ENCODE measurements at places on chromosomes 5 and 9.

DNA sequence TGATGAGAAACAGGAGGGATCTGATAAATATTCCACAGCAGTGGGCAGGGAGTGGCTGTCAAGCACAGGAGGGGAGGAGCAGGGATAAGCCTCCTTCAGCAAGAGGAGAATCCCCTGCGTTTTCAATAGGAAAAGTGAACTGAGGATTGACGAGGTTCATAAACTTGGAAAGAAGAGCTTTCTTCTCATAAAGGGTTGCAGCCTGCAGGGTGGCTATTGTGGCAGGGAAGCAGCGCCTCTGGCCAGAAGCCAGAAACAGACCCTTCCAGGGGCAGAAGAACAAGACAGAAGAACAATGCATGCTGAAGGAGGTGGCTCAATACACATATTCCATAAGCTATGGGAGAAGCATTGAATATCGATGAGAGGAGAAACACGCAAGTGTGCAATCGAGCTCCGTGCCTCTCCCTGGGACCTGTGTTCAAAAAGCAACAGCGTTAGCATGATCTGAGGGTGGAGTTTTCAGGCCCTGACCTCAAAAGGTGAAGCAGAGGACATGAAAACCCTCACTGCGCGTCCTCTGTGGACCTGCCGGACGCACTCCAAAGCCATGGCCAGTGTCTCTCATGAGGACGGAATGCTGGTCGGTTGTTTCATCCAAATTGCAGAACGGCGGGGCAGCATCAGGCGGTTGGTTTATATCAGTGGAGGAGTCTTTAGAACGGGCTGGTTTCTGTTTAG is 67.6 kb downstream of the ANKRD33B start:
- DNase-seq, result no peak

DNA sequence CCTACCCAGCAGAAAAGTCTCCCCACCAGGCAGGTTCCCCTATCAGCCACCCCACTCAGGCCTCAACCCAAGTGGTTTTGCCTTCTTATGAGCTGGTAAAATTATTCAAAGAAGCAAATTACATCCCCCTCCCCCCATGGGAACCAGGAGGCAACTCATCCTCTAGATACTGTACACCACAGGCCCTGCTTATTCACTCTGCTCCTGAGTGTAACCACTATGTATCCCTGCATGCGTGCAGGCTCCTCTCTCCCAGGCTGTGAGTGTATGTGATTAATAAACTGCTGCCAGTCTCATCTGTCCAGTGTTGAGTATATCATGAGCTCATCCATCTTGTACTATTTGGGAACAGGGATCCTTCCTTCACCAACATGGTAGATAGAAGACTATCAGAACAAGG is 8.6 kb downstream of the KCTD16 start:
- no peak for DNase-seq

- DNase-seq, result no peak
Observed at GRCh38 chr5:11323761-11324160, 562.7 kb upstream of the DAP start.

DNA sequence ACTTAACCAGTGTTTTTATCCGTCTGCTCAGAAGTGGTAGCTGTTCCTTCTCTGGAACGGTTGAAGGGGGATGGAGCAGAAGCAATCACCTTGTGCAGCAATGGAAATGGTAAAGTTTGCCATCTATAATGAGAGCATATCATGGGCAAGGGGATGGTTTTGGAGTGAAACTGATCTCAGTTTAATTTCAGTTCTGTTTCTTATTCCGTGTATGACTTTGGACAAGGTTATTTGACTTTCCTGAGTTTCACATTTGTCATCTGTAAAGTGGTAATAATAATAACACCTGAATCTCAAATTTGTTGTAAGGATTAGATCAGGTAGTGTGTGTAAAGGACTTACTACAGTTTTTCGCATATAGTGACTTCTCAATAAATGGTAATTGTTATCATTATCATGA is 106.1 kb downstream of the PCSK1 start:
- DNase-seq, result no peak

GRCh38 chr5:94461131-94461530 is 157.3 kb downstream of the KIAA0825 start:
- DNase-seq, result no peak

GRCh38 chr5:180950291-180950949 is 38.2 kb upstream of the BTNL3 start:
- no peak for DNase-seq

DNA sequence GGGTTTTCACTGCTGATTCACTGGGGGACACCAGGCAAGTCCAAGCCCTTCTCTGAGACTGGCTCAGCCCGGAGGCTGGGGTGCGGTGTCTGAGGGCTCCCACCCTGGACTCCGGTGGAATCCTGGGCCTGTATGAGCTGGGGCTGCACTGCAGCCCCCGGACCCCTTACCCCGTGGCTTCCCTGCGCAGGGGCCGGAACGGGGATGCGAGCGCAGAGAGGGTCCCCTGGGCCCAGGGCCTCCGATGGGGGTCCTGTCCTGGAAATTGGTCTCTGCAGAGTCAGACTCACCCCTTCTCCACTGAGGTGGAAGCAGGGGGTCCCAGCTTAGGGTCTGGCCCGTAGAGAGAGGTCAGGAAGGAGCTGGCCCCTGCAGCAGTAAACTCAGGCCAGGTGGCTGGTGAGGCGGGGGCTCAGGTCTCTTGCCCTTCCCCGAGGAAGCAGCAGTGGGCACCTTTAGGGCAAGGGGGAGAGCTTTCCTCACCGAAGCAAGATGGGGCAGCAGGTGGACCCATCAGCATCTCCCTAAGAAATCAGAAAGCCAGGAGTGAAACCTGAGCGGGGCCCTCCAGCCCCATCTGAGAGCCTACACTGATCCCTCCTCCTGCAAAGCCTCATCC is 1.6 kb upstream of the VAV2 start:
- no peak for DNase-seq

GRCh38 chr5:5341531-5342292 is 80.8 kb upstream of the ICE1 start:
- no peak for DNase-seq

DNA sequence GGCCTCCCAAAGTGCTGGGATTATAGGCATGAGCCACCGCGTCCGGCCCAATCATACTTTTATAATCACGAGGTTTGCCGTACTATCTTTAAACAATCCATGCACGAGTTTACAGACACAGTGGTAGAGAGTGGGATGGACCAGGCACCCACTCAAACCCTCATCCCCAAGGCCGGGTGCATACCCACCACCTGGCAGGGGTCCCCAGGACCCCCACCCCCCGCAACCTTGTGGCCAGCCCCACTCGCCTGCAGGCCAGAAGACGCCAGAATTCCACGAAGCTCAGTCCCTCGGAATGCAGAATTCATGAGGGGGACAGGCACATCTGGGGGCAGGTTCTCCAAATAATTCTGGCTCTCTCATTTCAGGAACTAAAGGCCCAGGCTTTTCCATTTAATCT is 17.1 kb downstream of the NACC2 start:
- no peak for DNase-seq

DNA sequence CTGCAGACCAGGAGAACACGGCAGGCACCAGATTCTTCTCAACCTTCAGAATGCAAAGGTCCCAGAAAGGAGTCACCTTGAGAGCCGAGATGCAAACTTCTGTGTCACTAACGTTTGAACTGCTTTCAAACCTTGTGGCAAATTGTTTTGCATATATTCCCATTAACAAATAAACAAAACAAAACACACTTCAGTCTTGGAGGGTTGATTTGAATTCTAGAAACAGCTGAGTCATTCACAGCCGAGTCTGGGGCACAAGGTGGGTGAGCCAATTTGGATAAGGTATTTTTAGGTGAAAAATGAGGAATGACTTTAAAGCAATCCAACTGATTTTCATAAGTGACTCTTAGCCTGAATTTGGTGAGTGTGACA is 38.8 kb upstream of the ANKRD33B start:
- DNase-seq, result no peak

DNA sequence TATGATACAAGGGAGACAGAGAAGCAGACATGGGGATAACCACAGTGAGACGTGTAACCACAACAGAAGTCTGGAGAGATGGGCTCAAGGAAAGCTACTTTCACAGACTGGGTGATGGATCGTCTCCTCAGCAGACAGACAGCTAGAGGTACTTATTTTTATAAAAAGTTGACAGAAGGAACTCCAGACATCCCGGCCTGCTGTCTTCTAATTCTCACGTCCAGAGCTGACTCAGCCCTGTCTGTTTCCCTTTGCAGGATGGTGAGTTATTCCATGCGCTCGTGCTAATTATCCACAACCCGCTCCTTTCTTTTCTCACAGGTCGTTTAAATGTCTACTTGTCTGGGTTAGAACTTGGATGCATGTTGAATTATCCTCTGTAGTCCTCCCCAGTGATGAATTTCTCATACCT is 304.5 kb downstream of the CWC27 start:
- DNase-seq, result no peak

GRCh38 chr5:82839881-82840280 is 237.3 kb downstream of the TMEM167A start:
- no peak for DNase-seq

DNA sequence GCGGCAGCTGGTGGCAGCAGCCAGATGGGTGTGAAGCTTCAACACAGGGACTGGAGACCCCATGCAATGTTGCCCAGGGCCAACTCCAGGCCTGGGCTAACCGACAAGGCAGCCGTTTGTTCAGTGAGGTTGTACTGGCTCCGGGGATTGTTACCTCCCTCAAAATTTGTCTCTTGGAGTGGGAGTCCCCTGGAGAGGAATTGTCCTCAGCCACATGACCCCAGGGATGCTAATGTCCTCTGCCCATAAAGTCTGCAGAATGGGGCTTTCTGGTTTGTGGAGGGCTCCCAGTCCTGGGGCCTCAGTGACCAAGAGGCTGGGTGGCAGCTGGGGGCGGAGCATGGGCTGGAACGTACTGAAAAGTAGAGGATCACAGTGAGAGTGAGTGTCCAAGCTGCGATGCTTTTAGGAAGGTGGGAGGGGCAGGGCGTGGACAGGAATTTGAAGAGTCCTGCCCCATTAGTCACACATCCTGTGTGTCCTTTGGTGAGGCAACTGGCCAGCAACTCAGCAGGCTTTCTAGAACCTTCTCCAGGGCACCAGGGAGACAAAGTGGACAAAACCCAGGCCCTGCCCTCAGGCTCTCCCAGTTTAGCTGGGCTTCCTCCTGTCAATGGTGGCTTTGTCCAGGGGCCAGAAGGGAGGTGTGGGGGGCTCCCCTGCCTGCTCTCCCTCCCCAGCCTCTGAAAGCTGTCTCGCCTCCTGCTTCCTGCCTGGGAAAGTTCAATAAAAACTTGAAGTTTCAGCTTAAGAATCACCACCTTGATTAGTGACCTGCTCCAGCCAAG is 114.0 kb downstream of the NSG2 start:
- DNase-seq, result no peak

GRCh38 chr5:93674138-93674537 is 67.3 kb downstream of the POU5F2 start:
- DNase-seq, result no peak

- no peak for DNase-seq
Observed at GRCh38 chr5:6424700-6425099, 24.0 kb upstream of the UBE2QL1 start.

GRCh38 chr5:173781816-173782670 is 106.1 kb upstream of the CPEB4 start:
- DNase-seq, result peak; percentile 81

GRCh38 chr9:85615792-85616191 is 126.0 kb downstream of the AGTPBP1 start:
- no peak for DNase-seq

DNA sequence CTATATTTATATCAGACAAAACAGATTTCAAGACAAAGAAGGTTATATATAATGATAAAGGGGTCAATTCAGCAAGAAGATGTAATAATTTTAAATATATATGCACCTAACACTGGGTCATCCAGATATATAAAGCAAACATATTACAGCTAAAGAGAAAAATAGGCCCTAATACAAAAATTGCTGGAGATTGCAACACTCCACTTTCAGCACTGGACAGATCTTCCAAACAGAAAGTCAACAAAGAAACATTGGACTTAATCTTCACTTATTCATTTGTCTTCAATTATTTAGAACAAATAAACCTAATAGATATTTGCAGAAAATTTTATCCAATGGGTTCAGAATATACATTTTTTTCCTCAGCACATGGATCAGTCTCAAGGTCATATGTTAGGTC is 45.8 kb downstream of the MEIKIN start:
- no peak for DNase-seq

DNA sequence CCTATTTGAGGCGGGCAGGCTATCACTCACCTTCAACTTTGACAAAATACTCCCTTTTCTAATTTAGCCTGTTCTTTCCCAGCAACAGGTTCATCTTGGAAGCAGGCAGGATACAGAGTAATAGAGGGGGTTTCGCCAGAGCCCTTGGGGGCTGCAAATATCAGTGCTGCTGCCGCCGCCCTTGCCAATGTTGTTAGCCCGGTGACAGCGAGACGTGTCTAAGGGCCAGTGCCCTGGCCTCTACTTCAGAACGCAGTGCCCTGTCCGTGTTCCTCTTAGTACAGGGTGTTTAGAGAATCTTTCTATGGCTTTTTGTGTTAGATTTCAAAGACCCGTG is 703 bp downstream of the FAM120AOS start:
- no peak for DNase-seq

DNA sequence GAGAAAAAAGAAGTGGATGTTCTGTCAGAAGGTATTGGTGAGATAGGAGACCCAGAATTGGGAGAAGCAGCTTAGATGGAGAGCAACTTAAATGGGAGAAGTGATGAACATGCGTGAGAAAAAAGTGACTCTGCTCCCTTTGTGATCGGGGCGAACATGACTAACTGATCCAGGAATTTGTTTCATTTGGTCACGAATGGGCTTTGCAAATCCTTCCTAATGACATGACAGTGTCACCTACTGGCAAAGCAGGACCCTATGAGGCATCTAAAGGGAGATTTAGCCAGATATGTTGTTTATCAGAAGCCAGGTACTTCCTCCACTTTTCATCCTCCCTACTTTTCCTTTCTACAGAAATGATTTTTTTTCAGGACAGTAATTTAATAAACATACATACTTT is 787.4 kb upstream of the RGMB start:
- no peak for DNase-seq

GRCh38 chr9:89278997-89279739 is 31.8 kb upstream of the CKS2 start:
- DNase-seq, result peak; percentile 74

- DNase-seq, result no peak
Observed at GRCh38 chr5:116159006-116159405, 74.2 kb downstream of the COMMD10 start.

DNA sequence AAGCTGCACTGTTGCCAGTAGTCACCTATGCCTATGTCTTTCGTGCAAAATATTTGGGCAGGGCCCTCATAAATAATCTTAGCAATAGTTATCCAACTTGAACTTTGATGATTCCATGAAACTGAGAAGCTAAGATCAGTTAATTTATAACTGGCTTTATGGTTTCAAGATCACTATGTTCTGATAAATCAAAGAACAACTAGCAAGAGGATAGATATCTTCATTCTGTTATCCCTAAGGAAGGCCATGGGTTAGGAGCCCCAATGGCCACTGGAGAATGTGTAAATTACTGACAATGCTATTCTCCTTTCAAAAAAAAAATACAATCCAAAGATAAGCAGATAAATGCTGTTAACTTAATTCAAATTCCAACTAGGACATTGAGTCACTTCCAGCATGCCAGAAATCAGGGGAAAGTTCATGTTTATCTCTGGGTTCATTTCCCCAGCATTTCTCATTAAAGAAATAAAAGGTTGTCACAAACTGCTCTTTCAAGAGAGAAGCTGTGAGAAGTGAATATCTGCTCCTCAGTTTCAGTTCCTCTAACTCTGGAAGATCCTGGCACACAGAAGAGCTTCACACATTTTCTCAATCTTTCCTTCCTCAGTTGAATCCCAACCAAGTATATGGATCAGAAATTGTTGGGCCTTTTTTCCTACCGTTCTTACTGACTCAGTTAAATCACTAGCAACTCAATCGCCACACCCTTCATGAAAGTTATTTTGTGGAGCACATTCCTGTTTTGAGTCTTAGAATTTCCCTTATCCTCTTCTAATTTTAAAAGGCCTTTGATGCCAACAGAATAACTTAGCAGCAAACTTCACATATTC is 59.6 kb upstream of the SLC1A1 start:
- peak; percentile 38 for DNase-seq
